CD4-positive, alpha-beta T cell treated with Interleukin-1 beta for 1 hour (primary cell): ENCODE measurements at places on chromosomes 12 and 14.

GRCh38 chr12:131867891-131868675, 26.3 kb upstream of the ULK1 start:
- DNase-seq = no peak

- no peak for DNase-seq
Observed at GRCh38 chr12:2653461-2653965, 141.3 kb upstream of the FKBP4 start.

DNA sequence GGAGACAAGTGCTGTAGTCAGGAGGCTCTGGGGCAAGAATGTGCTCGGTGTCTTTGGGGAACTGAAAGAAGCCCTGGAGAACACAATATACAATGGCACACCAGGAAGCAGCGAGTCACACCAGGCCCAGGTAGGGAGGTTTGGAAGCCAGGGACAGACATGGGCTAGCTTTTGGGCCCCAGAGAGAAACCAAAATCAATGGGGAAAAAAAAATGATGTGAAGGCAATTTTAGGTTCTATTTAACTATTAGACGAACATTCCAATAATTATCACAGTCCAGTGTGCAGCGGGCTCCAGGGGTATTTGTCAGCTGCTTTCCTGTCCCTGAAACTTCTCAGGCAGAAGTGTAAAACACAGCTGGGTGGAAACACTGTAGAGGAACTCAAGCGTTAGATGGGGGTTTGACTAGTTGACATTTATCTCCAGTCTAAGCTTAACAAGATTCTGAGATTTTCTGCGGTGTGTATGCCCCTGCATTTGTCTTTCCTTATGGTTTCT, 21.8 kb upstream of the EGLN3 start:
- DNase-seq = no peak

- no peak for DNase-seq
Observed at GRCh38 chr14:26400373-26400772, 197.5 kb downstream of the NOVA1 start.

GRCh38 chr14:36513451-36514277, 6.4 kb downstream of the NKX2-1 start:
- no peak for DNase-seq

DNA sequence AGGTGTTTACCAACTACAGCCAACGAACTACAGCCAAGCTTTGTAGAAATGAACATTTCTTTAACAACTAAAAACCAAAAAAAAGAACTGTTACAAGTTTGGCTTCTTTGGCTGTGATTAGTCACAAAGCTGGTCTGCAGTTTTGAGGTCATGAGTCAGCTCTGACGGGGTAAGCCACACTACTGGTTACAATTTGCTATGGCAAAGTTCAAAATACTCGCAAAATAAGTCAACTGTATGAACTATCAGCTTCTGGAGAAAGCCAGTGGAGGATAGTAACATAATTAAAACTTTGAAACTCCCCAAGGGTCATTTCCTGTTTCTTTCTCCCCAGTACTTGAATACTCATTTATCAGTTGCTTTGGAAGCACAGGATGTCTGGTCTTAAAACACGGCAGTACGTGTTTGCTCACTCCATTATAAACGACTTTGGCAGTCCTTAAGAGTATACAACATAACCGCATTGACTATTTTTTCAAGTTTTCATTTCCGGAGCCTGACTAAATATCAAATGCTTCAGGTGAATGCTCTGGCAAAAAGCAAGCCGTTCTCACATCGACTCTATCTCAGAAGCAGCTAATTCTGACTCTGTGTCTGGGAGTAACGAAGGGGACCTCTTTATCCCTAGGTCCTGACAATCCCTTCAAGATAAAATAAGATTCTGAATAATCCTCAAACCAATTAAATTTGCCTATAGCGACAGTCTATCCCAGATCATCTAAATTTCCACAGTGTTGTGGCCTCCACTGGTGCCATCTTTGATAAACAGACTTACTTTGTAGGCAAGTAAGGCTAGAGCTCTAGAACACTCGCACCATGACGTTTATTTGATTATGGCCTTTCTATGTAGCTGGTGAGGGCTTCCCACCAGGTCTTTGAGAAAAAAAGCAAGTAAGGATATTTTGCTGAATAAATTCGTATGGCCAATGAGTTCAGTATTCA, 10.6 kb downstream of the PHLDA1 start:
- DNase-seq = peak; percentile 78

- DNase-seq = no peak
Observed at GRCh38 chr14:104610749-104611310, 6.3 kb upstream of the TMEM179 start.

- no peak for DNase-seq
Observed at GRCh38 chr12:88398031-88398430, 182.2 kb downstream of the KITLG start.

DNA sequence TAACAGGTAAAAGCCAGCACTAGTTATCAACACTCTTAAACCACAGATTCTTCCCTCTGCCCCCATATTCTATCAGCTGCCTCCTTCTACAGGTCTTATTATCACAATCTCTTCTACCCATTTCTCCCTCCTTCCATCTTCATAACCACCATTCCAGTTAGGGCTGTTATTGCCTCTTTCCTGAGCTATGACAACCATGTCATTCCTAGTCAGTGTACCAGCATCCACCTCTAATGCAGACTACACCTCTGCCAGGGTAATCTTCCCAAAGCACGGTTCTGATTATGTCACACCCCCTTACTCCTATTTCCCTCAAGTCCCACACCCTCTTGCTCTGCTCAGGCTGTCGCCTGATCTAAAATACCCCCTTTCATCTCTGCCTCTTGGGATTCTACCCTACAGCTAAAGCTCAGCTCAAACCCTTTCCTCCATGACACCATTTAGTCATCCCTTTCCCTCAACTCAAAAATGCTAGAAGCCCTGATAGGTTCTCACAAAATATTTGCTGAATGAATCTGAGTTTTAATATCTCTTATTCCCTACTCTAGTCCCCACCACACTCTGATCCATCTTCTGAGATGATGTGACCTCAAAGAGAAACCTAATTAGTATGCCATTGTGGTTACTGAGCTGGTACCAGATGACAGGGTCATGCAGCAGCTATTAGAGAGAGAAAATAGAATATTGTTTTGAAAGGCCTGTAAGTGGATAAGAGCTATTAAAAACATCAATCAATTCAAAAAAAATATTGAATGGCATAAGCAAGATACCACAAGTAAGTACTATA, 11.7 kb downstream of the RACGAP1 start:
- peak; percentile 7 for DNase-seq

DNA sequence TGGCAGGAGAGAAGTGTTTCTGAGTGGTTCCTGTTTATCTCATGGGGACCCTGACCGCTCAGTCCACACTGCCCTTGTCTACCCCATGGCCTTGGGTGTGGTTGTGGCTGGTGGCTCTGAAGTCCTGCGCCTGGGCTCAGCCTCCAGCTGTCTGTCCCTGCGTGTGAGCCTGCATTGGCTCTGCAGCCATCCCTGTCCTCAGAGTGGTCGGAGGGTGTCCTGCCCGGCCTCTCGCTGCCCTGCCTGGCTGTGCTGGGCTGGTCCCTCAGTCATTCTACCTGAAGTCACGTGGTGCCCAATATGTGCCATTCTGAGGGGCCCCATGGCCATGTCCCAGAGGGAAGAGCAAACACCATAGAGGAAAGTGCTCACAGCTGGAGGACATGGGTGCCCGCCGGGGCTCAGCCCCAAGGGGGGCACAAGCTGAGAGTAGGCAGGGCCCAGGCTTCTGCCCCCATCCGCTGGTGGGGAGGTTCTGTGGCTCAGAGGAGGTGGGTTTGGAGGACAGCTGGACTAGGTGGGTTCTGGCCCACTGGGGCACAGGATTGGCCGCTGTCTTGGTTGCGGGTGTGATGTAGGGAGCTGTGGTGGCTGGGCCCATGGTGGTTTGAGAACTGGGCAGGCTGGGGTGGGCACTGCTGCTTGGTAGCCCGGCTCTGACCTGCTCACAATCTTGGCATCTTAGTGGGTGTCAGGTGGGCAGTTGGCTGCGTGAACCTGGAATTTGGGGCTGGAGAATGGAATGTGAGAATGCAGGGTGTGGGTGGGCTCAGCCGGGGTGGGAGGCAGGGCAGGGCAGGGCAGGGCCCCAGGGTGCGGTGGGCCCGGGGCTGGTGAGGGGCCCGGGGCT, 11.6 kb downstream of the TEDC1 start:
- peak; percentile 21 for DNase-seq

DNA sequence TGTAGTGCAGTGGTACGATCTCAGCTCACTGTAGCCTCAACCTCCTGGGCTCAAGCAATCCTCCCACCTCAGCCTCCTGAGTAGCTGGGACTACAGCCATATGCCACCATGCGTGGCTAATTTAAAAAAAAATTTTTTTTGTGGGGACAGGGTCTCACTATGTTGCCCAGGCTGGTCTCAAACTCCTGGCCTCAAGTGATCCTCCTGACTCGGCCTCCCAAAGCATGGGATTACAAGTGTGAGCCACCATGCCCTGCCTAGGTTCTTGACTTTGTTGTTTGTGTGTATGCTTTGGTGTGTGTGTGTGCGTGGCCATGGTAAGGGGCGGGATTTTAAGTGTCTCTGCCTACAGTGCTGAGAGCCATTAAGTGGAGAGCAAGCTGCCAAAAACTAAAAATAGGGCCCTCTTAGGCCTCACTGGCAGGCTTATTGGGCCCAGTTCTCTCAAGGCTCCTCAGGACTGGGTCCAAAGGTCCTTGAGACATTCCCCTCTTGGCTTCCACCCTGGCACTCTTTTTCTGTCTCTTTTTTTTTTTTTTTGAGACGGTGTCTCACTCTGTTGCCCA, 5.1 kb downstream of the COX14 start:
- DNase-seq = no peak

- DNase-seq = no peak
Observed at GRCh38 chr14:95675486-95675885, 10.7 kb upstream of the TCL1B start.

- DNase-seq = peak; percentile 32
Observed at GRCh38 chr12:127293507-127294310, 973.3 kb upstream of the TMEM132C start.

DNA sequence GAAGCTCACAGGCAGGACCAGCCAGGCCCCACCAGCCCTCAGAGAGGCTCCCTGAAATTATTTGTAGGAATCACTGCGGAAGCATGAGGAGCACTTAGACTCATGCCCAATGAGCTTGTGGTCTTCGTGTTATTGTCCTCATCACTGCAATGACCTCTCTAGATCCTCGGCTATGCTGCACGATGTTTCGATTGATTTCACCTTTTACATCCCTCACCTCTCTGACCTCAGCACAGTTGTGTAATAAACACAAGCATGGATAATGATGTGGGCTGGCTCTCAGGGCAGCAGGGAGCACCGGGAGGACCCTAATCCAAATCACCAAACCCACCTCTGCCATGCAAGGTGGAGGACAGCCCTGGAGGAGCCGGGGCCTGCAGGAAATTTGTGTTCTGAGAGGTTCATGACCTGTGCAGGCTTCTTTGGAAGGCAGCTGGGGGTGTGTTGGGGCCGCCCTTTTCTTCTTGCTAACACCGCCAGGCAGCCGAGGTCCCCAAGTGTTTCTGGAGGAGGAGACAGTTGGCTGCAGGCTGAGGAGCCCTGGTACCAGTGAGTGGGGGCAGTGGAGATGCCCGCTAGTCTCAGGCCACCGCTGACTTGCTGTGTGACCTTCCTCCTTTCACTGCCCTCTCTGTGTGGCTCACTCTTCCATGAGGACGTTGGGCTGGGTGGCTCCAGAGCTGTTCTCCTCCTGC, 29.5 kb upstream of the EML1 start:
- no peak for DNase-seq

GRCh38 chr12:93680006-93680405, 2.8 kb downstream of the CRADD start:
- no peak for DNase-seq

- no peak for DNase-seq
Observed at GRCh38 chr14:23645812-23646647, 9.9 kb downstream of the DHRS2 start.

DNA sequence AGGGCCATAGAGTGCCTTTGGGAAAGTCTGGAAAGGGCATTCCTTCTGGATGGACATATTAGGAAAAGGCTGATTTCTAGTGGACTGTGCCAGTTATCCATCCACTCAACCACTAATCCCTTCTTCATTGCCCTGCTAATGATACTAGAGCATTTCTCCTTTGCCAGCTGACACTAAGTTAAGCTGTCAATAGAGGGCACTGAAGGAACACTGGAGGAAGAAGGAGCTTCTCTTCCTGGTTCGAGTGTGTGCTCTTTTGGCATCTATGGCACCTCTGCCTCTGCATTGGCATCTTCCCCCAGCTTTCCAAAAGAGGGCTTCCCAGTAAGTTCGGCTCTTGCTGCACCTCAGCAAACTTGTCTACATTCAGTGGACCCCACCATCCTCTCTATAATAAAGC, 165.4 kb downstream of the DERA start:
- no peak for DNase-seq

GRCh38 chr12:31984806-31985591, 25.8 kb downstream of the RESF1 start:
- no peak for DNase-seq

DNA sequence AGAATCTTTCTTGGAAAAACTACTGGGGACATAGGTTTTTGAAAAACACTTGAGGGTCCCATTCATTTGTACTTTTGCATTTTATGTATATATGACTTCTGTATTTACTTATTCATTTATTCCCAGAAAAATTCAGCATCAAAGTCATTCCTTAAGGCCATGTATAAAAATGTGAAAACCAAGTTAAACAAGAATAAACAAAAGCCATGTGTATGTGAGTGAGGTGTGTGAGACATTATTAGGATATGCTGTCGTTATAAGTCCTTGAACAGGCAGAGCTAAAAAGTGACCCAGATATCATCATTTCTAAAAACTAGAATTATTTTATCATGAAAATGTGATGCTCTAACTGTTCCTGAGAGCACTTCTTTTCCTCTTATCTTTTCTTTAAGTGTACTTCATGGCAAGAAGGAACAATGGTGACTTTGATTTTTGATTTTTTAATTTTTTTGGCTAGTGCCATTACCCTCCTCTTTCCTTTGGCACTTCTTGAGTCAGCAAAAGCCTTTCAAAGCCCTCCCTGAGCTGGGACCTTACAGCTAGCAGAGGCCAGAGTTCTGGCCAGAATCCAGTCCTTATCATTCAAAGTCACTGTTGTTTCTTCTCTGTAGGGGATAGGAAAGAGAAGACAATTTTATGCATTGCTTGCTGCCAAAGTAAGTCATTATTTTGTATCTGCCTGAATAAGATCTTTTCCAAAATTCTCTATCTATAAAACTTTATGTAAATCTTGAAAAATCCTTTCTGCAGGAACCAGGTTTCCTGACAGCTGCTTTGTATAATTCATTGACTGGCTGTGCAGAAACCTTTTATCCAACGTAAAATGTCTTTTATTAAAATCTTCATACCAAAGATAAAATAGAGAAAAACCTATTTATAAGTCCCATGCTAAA, 419.7 kb upstream of the PRICKLE1 start:
- no peak for DNase-seq

GRCh38 chr12:45200491-45201043, 15.3 kb upstream of the ANO6 start:
- DNase-seq = no peak
